ENCODE measurements at places on chromosomes 13 and 19. TPM values are rescaled to one million over a fixed set of nuclear protein-coding genes. Genes with fewer than 3 reads are reported as not detected.

DNA sequence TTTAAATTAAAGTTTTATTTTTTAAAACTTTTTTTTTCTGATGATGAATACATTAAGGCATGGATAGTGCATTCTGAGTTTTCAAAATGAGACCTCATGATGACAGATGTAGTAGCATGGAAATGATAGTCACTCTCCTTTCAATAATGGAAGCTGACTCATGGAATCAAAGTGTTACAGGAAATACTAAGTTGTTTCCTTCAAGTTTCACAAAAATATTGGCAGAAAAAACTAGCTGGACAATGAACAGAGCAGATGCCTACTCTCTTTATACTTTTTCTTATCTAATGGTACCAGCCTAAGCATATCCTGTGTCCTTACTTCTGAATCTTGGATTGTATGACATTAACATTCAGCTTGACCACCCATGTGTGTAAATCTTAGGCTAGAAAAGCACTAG lies 1337.3 kb downstream of the PCDH9 start:
- no peak for DNase-seq
- no peaks in the 10 kb centered on the region for H3K27me3 ChIP-seq
- H3K4me3 ChIP-seq, result no peak overlapping the region
- no peaks in the 10 kb centered on the region for H3K4me1 ChIP-seq
- H3K36me3 ChIP-seq, result no peaks in the 10 kb centered on the region

- peaks cover 13% of the 10 kb centered on the region for H3K27me3 ChIP-seq
- H3K36me3 ChIP-seq, result no peaks in the 10 kb centered on the region
- H3K4me1 ChIP-seq, result peaks cover 13% of the 10 kb centered on the region
- no peak overlapping the region for H3K27ac ChIP-seq
- DNase-seq, result no peak
- H3K4me3 ChIP-seq, result no peak overlapping the region
Measured at GRCh38 chr13:33184112-33184490, 101.5 kb downstream of the STARD13 start.

DNA sequence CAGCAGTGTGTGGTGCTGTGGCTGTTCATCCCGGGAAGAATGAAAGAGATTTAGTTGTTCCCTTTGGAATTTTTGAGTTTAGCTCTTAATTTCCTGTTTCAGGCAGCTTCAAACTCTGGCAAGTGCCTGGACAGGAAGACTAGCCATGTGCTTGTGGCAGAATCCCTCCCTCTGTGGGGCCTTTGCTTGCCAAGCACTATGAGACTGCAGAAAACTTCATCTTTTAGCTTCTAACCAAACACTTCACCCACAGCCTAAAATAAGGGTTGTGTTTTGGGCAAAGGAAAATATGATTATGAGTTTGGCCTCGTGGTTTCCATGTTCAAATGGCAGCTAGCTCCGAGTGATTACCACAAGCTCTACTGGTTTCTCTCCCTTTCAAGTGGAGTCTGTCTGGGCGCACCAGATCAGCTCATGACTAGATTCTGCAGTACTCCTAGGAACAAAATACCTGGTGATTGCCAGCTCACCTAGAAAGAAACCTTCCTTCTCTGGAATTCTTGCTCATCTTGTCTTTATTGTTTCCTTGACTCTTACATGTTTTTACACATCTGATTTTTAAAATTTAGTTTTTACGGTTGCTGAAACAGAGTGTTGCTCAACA lies 707.5 kb downstream of the SLITRK6 start:
- no peak for DNase-seq
- no peak overlapping the region for H3K4me3 ChIP-seq
- no peaks in the 10 kb centered on the region for H3K4me1 ChIP-seq
- H3K36me3 ChIP-seq, result no peaks in the 10 kb centered on the region

DNA sequence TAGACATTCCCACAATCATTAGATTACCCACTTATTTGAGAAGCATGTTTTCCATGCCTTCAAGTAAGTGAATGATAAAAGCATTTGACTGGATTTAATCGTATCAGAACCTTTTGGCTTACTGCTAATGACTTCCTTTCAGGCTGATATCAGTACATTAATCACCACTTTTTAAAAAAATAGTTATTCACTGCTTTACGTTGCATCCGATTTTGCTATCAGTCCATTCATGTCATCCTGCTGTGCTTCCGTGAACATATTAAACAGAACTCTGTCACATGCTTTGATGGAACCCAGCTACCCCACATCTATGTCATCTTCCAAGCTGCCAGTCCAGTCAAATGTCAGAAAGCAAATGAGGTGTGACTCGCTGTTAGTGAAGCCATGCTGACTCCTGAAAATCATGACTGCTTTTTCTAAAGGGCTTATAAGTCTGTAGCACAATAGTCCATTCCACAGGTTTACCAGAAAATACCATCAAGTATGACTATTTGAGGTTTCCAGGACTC lies 440.9 kb downstream of the IRS2 start:
- H3K36me3 ChIP-seq, result no peaks in the 10 kb centered on the region
- DNase-seq, result no peak
- no peak overlapping the region for H3K27ac ChIP-seq
- H3K4me1 ChIP-seq, result no peaks in the 10 kb centered on the region
- H3K4me3 ChIP-seq, result no peak overlapping the region
- peaks cover 16% of the 10 kb centered on the region for H3K27me3 ChIP-seq

Gene CBY2
- total RNA-seq, result not detected

Gene ZNF561
- total RNA-seq, result 25.5 TPM

Gene ITPKC
- 6.4 TPM for total RNA-seq

GRCh38 chr13:98143157-98143553 lies 261 bp downstream of the FARP1 start:
- no peaks in the 10 kb centered on the region for H3K36me3 ChIP-seq
- H3K4me3 ChIP-seq, result no peak overlapping the region
- peaks cover 5% of the 10 kb centered on the region for H3K4me1 ChIP-seq
- H3K27ac ChIP-seq, result no peak overlapping the region
- DNase-seq, result no peak

GRCh38 chr13:80844164-80844563 lies 503.2 kb upstream of the SPRY2 start:
- no peak overlapping the region for H3K27ac ChIP-seq
- H3K36me3 ChIP-seq, result no peaks in the 10 kb centered on the region
- H3K27me3 ChIP-seq, result no peaks in the 10 kb centered on the region
- no peak overlapping the region for H3K4me3 ChIP-seq
- no peak for DNase-seq

GRCh38 chr19:747432-748273 lies 3.3 kb upstream of the MISP start:
- H3K36me3 ChIP-seq, result no peaks in the 10 kb centered on the region
- H3K27ac ChIP-seq, result no peak overlapping the region
- H3K27me3 ChIP-seq, result no peaks in the 10 kb centered on the region
- no peaks in the 10 kb centered on the region for H3K4me1 ChIP-seq
- no peak overlapping the region for H3K4me3 ChIP-seq

GRCh38 chr13:49792550-49793324 lies at the start of gene KPNA3:
KPNA3 (minus strand) TSS chr13:49792682; CDS start chr13:49792506, 176 bp downstream.
- peak within 1 kb of the TSS; percentile 91 for H3K4me3 ChIP-seq
- H3K27ac ChIP-seq, result peak within 1 kb of the TSS; percentile 93
- peaks cover 27% of the 10 kb centered on the region for H3K4me1 ChIP-seq
- DNase-seq, result peak; percentile 96

Gene CLDN10
- not detected for total RNA-seq

- DNase-seq, result peak; percentile 63
- peak overlapping the region; percentile 46 for H3K4me3 ChIP-seq
- peaks cover 35% of the 10 kb centered on the region for H3K36me3 ChIP-seq
- peaks cover 55% of the 10 kb centered on the region for H3K4me1 ChIP-seq
- H3K27me3 ChIP-seq, result no peaks in the 10 kb centered on the region
Measured at GRCh38 chr19:48962029-48962848, 2.9 kb upstream of the FTL start.

DNA sequence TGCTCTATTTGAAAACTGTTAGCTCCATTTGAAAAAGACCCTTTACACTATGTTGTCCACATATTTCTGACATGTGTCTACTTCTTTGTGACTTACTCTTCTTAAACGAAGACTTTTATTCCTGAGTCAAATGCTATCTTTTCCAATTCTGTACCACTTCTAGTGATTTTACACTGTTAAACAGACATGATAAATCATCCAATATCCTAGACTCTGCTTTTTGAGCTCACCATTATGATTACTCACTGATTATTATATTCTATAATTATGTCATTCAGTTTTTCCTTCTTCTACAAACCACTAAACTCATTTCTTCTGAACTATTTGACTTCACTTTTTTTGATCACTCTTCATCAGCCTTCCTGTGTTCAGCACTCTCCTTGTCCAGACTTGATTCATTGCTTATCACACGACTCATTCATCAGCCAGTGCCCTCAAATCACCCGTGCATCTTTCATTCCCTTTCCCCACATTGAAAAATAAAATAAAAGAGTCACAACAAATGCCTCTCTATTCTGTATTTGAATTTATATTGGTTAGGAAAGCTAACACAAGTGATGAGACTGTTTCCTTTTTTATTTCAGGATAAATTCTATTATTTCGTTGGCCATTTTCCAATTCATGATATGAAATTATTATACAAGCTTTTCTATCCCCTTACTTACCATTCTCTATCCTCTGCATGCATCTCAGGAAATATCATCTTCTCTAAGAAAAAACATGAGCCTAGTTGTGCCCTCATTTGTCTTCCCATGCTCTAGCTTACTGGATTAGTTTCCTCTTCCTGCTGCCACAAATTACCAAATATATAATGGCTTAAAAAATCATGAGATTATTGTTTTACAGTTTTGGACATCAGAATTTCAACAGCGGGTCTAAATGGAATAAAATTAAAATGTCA lies 1482.1 kb upstream of the MIR17HG start:
- H3K36me3 ChIP-seq, result no peaks in the 10 kb centered on the region
- no peaks in the 10 kb centered on the region for H3K27me3 ChIP-seq
- no peak overlapping the region for H3K4me3 ChIP-seq
- DNase-seq, result no peak
- no peak overlapping the region for H3K27ac ChIP-seq

- peak overlapping the region; percentile 31 for H3K27ac ChIP-seq
- H3K27me3 ChIP-seq, result no peaks in the 10 kb centered on the region
- H3K4me1 ChIP-seq, result peaks cover 8% of the 10 kb centered on the region
- H3K4me3 ChIP-seq, result no peak overlapping the region
- DNase-seq, result peak; percentile 43
Measured at GRCh38 chr19:5130371-5131030, 161.6 kb downstream of the KDM4B start.

- H3K27me3 ChIP-seq, result peaks cover 34% of the 10 kb centered on the region
- no peak for DNase-seq
- H3K4me1 ChIP-seq, result peaks cover 27% of the 10 kb centered on the region
Measured at GRCh38 chr13:36418022-36418805, 14.1 kb upstream of the CCNA1 start.

Gene ZNF791
- 18.2 TPM for total RNA-seq

- no peaks in the 10 kb centered on the region for H3K4me1 ChIP-seq
- no peaks in the 10 kb centered on the region for H3K36me3 ChIP-seq
- DNase-seq, result no peak
- no peak overlapping the region for H3K27ac ChIP-seq
- H3K27me3 ChIP-seq, result no peaks in the 10 kb centered on the region
- H3K4me3 ChIP-seq, result no peak overlapping the region
Measured at GRCh38 chr13:80118506-80118905, 222.4 kb downstream of the SPRY2 start.

Gene ADPRHL1
- total RNA-seq, result 0.56 TPM

- no peaks in the 10 kb centered on the region for H3K36me3 ChIP-seq
- H3K4me1 ChIP-seq, result no peaks in the 10 kb centered on the region
- no peak overlapping the region for H3K27ac ChIP-seq
- peaks cover 13% of the 10 kb centered on the region for H3K27me3 ChIP-seq
- no peak for DNase-seq
Measured at GRCh38 chr13:26423629-26424028, 133.9 kb upstream of the WASF3 start.

GRCh38 chr19:4908781-4909155 lies 533 bp upstream of the UHRF1 start:
- no peak overlapping the region for H3K27ac ChIP-seq
- DNase-seq, result no peak
- H3K27me3 ChIP-seq, result no peaks in the 10 kb centered on the region

Gene IGFL2
- total RNA-seq, result not detected

DNA sequence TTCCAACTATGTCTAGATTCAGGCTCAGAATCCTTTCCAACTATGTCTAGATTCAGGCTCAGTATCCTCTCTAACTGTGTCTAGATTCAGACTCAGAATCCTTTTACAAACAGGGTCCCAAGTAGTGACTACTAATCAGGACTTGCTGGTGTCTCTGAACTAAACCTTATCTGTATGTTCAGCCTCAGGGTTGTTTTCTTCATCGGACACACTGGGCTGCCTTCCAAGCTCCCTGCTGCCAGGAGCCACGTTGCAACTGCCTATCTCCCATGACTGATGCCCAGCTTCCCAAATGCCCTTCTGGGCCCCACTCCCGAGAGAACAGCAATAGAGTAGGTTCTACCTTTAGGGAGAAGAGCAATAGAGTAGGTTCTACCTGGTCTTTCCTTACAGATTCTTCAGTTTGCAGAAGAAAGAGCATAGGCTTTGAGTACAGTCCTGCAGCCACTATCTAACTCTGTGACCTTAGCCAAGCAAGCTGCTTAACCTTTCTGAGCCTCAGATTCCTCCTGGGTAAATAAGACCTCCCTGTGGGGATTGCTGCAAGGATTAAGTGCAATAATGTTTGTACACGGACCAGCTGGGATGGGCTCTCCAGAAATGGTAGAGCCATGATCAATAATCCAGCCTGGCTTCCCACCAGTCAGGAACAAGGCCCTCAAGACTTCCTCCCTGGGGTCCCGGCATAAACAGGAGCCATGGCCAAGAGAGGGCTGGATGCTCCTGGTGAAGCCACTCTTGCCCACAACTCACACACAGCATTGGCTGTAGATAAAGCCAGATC lies 61.5 kb downstream of the ZIC5 start:
- H3K27ac ChIP-seq, result no peak overlapping the region
- H3K36me3 ChIP-seq, result no peaks in the 10 kb centered on the region
- peaks cover 21% of the 10 kb centered on the region for H3K27me3 ChIP-seq
- peaks cover 19% of the 10 kb centered on the region for H3K4me1 ChIP-seq
- no peak overlapping the region for H3K4me3 ChIP-seq

Gene LILRB4
- not detected for total RNA-seq

- H3K36me3 ChIP-seq, result no peaks in the 10 kb centered on the region
- DNase-seq, result no peak
- H3K4me3 ChIP-seq, result no peak overlapping the region
- H3K27ac ChIP-seq, result no peak overlapping the region
Measured at GRCh38 chr19:42166316-42166715, 34.1 kb upstream of the POU2F2 start.

- H3K4me1 ChIP-seq, result peaks cover 3% of the 10 kb centered on the region
- no peaks in the 10 kb centered on the region for H3K36me3 ChIP-seq
- H3K27me3 ChIP-seq, result peaks cover 53% of the 10 kb centered on the region
Measured at GRCh38 chr13:36915896-36916640, 4.0 kb downstream of the SMAD9 start.

Gene PTGER1
- total RNA-seq, result 0.41 TPM

- no peaks in the 10 kb centered on the region for H3K36me3 ChIP-seq
- no peak for DNase-seq
- H3K27ac ChIP-seq, result no peak overlapping the region
- H3K4me1 ChIP-seq, result no peaks in the 10 kb centered on the region
- no peaks in the 10 kb centered on the region for H3K27me3 ChIP-seq
Measured at GRCh38 chr13:98691360-98691759, 61.1 kb downstream of the SLC15A1 start.

All from activated CD4-positive, alpha-beta memory T cell treated with anti-CD3 and anti-CD28 coated beads for 36 hours (primary cell).